ENCODE measurements at places on chromosomes 16 and 17.

GRCh38 chr17:62781356-62781755, 26.8 kb downstream of the MARCHF10 start:
- no peak for DNase-seq

DNA sequence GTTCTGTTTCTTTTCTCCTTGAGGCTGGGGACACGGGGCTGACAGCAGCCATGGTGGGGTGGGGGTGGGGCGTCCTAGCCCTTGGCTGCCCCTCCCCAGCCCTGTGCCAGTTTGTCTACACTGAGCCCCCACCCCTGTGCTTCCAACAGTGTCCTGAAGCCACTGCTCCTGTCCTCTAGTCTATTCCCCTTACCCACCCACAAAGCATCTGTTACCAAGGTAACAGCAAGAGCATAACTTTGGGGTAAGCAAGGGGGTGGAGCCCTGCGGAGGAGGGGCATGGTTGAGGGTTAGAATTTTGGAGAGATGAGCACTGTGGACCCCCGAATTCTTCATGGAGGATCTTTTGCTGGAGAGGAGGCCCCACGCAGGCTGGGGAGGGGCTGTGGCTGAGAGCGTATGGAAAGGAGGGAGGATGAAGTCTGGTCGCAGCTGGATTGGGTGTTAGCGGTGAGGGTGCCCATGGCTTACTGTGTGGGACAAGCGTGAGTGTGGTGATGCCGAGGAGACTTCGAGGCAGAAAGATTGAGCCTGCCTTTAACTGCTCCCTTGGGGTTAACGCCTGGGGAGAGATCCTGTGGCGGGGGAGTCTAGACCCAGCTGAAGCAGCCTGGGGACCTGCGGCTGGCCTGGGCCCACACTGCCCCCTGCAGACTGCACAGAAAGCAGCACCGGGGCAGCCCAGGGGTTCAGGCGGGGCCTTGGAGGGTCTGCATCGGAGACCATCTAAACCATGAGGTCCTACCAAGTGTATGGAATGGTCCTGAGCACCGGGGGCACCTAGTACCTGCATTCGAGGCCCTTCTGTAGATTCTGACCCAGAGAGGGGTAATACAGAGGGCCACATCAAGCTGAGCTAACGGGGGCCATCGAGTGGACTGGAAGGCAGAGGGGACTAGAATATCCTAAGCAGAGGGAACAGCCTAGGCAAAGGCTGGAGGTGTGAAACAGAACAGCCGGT, 6.1 kb upstream of the STAC2 start:
- DNase-seq = no peak

DNA sequence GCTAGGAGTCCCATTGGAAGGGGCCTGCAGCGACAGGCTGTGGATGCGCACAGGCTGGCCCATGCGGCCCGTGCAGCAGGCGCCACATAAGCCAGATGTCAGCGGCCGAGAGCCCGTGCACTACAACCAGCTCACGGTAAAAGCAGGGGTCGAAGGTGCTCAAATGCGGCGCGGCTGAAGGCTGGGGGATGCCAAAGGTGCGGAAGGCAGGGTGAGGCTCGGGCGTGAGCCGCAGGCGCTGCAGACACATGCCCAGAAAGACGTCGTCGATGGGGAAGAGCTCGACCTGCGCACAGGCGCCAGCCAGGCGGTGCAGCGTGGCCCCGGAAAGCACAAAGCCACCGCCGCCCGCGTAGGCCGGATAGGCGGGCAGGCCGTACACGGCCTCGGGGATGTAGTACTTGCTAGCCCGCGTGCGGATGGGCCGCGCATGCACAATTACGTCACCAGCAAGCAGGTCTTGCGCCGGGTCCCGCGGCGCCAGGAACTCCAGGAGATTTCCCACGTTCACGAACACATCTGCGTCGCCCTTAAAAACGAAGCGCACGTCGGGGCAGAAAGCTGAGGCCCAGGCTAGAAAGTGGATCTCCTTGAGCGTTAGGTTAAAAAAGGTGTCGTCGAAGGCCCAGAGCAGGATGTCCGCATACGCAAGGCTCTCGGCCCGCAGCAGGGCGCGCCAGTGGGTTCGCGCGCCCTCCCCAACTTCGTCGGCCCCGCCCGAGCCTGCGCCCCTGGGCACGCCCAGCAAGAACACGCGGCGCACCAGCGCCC, 1.3 kb downstream of the B3GNT9 start:
- no peak for DNase-seq

DNA sequence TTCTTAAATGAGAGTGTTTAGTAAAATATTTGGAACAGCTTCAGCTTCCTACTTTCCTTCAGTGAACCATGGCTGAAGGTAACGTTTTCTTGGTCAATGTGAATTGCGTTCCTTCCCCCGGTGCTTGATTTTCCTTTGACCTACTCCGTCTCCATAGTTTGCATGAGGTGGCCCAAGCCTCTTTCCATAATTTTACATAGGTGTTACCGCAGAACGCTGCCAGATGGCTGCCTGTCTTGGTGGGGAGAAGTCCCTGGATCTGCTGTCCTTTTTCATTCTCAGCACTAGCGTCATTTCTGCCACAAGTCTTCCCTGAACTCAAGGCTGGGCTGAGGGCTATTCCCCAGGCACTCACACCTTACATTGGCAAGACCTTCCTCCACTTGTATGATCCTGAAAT, 178.4 kb downstream of the PRKCA start:
- no peak for DNase-seq

DNA sequence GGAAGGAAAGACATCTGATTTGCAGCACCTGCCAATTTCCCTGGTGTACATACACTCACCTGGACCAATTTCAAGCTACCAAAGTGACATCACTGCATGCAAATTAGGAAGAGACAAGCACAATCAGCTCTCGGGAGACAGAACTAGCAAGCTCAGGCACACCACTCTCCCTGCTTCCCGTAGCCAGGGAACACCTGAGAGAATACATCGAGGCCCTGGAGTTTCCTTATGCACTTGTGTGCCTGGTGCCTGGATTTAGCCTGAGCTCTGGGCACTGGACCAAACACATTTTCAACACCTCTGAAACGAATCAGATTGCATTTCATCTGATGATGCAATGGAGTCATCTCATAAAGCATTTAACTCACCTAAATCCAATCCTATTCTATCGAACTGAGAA, 110.5 kb downstream of the HS3ST2 start:
- DNase-seq = no peak

DNA sequence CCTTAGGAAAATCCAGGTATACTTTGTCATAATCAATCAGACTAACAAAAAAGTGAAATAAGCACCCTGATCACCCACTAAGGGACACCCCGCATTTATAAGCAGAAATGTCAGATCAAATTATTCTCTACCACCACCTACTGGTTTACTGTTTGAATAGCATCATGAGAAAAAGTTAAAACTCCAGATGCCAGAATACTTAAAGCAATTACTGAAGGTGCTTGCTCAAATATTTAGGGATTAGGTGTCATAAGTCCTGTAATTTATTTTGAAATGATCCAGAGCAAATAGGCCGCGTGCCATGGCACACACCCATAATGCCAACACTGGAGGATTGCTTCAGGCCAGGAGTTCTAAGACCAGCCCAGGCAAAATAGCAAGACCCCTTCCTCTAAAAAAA, 2.3 kb downstream of the TOP2A start:
- peak; percentile 38 for DNase-seq

DNA sequence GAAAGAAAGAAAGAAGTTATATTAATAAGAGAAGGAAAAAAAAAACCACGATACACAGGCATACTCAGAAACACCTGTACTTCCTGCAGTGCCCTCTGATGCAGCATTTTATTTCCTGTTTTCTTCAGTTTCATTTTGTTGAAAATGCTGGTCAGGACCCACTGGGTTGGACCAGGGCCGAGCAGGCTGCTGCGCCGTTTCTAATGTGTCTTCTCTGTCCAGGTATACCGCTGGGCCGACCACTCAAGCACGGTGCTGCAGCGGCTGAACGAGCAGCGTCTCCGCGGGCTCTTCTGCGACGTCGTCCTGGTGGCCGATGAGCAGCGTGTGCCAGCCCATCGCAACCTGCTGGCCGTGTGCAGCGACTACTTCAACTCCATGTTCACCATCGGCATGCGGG, 8.3 kb downstream of the KLHL36 start:
- DNase-seq = no peak

- no peak for DNase-seq
Measured at GRCh38 chr17:14670861-14671260, 370.0 kb downstream of the HS3ST3B1 start.

DNA sequence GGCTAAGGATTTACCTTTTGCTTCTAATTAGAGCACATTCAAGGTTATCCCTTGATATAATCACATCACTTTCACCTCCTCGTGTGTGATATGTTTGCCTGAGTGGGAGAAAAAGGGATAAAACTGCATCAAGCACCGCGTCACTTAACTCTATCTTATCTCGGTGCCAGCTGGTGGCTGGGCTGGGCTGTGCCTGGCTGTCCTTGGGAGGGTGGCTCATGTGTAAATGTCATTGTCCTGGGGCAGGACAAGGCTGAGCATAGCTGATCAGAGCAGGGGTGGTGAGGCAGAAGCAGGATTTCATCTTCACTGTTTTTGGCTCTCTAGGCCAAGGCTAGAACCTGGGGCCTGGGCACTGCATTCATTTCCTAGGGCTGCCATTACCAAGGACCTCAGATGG, 105.3 kb downstream of the RAP1GAP2 start:
- DNase-seq = no peak
